Activated CD4-positive, alpha-beta T cell treated with anti-CD3 and anti-CD28 coated beads, Interleukin-2, amount 50 U/mL, for 1 hour (primary cell): ENCODE measurements at places on chromosomes 7 and 10.

DNA sequence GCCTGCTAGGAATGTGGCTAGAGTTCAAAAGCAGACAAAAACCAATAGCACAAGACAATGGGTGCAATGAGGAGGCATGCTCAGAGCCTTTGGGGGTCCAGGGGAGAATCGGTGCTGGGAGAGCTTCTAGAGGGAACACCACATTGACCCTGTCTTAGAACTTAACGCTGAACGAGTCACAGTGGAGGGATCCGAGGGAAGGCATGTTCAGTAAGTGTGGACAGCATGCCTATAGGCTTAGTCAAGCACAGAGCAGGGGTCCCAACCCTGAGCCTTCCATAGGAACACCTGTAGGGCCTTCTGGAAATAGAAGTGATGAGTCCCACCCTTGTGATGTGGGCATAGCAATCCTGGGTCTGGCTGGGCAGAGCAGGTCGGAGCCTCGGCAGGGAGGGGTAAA lies 148.7 kb downstream of the PKD1L1 start:
- DNase-seq, result no peak

GRCh38 chr7:22861576-22861975 lies 38.9 kb upstream of the TOMM7 start:
- DNase-seq, result no peak

GRCh38 chr10:96889415-96890171 lies 57.5 kb downstream of the LCOR start:
- no peak for DNase-seq

DNA sequence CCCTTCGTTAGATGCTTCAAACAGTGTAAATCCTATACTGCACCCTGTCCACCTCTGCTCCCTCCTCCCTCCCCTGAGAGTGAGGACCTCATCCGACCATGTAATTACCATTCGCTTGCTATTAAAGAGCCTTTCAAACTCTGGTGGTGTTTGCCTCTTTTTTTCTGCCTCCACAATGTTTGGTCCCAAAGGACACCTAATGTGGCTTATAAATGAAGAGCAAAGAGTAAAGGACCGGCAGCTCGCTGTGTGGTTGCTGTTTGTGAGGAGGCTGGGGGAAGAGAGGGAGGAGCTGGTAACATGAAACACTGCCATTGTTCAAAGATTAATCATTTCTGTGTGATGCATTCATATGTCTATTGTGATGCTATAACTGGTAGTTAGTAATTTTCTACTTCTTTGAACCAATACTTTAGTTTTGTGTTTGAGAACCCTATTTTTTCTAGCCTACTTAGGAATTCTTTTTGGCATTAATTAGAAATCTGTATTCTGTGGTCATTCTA lies 27.9 kb downstream of the MTURN start:
- no peak for DNase-seq

- DNase-seq, result no peak
Observed at GRCh38 chr10:36506697-36507496, 618.5 kb upstream of the ANKRD30A start.

- DNase-seq, result no peak
Observed at GRCh38 chr10:72567421-72567820, 58.5 kb downstream of the MICU1 start.

DNA sequence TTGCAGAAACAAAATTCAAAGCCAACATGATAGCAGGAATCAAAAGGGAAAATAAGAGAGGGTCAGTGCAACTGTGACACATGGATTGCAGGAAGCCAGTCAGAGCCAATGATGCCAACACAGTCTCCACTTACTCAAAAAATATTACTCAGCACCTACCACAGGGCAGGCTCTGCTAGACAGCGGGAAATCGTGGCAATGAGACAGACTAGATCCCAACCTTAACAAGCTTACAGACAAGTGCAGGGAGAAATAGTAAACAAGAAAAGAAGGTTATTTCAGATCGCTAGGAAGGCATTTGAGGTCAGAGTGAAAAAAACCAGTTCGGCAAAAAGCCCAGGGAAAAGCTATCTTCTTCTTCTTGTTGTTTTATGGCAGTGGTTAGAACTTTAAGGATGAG lies 45.2 kb upstream of the NPFFR1 start:
- DNase-seq, result no peak

GRCh38 chr7:129471402-129471827 lies 30.9 kb upstream of the SMKR1 start:
- no peak for DNase-seq

DNA sequence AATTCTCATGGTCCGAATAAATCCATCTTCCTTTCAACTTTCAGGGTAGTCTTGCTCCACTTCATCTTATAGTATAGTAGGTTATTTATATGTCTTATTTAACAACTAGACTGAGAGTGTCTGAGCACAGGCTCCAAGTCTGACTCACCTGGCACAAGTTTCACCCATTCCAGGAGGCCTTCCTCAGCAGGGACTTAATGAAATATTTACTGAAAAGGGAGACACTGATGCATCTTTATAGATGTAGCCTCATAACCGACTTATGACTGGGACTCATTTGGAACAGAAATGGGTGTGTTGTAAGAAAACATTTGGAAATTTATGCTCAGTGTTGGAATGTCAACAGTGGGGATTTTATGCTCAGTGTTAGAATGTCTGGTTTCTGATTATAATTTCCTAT lies 59.9 kb downstream of the CH25H start:
- DNase-seq, result no peak

DNA sequence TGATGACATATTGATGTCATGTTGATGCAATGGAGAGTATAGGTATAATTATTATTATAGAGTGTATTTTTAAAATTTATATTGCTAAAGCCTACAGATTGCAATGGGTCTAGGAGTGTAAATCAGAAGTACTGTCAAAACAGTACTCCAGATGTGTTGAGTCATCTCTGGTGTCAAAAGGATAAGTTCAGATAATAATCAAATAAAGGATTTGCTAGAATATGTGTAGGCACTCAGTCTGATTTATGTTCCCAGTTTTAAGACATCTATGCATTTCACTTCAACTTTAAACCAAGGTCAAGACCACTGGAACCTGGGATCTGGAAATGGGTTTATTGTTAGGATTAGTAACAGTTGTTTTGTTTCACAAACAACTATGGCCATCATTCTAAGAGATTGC lies 342.3 kb upstream of the BMPER start:
- DNase-seq, result no peak

DNA sequence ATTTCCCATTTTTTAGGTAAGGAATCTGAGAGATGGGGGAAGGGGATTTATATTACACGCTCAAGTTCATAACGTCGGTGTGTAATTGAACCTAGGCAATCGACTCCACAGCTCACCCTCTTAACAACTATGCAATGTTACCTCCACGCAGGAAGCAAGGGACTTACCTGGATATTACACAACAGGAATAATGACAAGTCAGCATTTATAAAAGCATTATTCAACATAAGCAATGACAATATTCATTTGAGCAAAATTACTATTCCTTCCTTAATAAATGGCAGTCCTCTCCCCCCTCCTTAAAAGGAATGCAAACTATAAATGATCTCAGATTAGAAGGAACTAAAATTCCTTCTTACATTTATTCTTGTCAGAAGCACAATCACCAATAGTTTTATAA lies 104.0 kb downstream of the PCLO start:
- no peak for DNase-seq

DNA sequence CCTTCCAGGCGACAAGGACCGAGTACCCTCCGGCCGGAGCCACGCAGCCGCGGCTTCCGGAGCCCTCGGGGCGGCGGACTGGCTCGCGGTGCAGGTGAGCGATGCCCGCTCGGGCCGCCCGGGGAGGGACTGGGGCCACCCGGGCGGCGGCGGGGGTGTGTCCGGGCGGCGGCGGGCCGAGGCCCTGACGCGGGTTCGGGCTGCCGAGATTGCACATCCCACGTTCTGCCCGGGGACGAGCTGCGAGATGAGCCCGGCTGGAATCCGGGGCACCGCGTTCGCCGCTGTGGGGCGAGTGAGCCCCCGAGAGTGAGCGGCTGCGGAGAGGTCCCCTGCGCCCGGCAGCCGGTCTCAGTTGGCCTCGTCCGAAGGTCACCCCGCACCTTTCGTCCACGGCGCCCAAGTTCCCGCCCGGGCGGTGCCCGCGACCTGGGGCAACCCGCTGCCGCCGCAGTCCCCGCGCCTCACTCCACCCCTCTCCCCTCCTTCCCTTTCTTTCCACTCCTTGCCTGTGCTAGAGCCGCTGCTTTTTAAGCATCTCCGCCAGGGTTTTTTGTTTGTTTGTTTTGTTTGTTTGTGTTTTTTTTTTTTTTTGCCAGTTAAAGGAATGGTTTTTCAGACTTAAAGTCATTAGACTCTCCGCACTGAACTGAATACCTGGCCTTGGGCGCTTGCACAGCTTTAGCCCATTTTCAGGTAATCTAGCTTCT lies 515 bp downstream of the RALA start:
- DNase-seq, result peak; percentile 26

GRCh38 chr10:29502351-29502750 lies 132.4 kb downstream of the SVIL start:
- DNase-seq, result no peak

- DNase-seq, result no peak
Observed at GRCh38 chr7:73960548-73960947, 67.4 kb upstream of the ELN start.

DNA sequence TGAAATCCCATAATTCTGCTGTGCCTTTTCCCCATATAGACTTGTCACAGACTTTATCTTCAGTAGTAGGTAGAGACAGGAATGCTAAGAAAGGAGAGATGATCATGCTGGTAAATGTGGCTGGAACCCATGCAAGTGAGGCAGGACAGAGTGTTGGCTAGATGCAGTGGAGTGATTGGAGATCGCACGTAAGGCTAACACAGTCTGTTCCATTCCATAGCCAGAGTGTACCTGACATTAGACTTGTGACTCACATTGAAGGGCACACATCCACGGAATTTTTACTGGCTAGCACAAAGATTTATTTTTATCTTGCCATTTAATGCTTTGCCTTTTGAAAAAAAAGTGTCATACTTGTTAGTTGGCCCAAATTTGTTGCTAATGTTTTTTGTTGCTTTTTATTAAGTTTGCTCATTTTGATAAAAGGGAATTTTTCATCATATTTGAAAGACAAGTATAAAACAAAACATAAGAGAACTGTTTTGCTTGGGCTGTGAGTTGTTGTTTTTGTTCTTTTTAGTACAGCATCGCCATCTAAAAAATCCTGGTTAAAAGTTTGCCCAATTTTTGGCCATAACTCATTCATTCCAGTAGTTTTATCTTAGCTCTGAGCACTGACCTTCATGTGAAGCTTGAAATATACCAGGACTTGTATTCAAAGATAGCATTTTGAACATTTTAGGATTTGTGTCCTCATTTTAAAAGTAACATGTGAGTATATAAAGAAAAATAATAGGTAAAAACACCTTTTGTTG lies 81.0 kb downstream of the CPED1 start:
- no peak for DNase-seq

GRCh38 chr7:46772776-46773175 lies 809.1 kb downstream of the TNS3 start:
- no peak for DNase-seq

GRCh38 chr10:132111871-132112341 lies 46.2 kb downstream of the JAKMIP3 start:
- DNase-seq, result no peak

DNA sequence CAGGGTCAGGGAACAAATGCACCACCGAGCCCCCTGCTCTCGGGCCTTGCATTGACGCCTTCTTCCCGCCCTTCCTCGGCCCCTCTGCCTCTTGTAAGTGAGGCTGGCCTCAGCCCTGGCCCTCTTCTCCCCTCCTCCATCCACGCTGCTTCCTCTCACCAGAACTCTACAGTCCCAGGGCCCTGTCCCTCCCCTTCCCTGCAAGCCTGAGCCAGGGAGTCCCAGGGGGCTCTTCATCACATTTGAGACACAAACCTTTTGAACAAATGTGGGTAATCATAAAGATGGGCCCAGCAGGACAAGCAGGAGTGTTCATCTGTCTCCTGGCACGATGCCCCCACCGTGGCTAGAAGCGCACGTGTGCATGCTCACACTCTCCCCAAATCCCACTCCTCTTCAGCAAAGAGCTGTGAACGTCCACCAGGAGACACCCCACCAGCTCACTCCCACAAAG lies 57.7 kb downstream of the SLIT1 start:
- no peak for DNase-seq

GRCh38 chr7:108134486-108134885 lies 4.3 kb upstream of the LAMB4 start:
- DNase-seq, result no peak

DNA sequence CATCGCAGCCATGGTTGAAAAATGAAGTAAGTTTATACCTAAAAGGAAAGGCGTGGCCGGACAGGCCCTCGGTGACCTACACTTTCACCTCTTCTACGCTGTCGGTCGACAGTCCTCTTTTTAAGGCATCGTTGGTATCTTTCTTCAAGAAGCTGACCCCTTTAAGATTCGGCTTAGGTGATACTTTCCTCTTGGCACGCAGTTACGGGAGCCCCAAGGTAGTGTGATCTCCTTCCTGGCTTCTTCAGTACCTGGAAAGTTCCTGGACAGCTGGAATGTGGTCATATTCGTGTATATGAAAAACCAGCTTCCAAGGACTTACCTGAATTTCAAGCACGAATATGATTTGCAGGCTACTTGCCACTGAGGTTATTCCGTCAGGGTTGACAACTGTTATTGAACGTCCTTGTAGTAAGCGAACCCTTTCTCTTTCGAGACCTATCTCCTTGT lies 885 bp upstream of the SYPL1 start:
- no peak for DNase-seq

GRCh38 chr7:134515569-134516468 lies 11.5 kb upstream of the AKR1B10 start:
- DNase-seq, result no peak
